ENCODE measurements at places on chromosomes 7 and 10.

DNA sequence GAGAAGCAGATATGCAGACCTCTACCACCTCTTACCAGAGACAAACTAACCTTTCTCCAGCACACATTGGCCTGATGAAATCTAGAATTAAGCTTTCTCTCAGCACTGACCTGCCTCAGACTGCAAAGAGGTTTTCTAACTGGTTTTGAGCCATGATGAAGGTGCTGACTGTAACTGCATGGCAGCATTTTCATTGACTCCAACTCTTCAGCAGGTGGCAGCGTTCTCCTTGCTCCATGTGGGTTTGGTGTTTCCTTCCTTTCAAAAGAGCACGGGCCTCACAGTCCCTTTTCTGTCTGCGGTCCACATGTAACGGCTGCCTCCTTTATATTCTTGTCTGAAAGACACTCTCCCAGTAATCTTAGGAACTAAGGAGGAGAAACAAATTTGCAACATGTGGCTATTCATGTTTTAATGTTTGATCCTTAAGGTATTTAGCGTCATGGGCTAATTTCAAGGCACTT is 12.6 kb downstream of the KLLN start:
- DNase-seq: no peak

GRCh38 chr10:78729800-78730199 is 339.0 kb upstream of the ZMIZ1 start:
- DNase-seq: no peak

- DNase-seq: no peak
These were observed 80.8 kb downstream of the SEC23IP start for GRCh38 chr10:119973281-119973680.

DNA sequence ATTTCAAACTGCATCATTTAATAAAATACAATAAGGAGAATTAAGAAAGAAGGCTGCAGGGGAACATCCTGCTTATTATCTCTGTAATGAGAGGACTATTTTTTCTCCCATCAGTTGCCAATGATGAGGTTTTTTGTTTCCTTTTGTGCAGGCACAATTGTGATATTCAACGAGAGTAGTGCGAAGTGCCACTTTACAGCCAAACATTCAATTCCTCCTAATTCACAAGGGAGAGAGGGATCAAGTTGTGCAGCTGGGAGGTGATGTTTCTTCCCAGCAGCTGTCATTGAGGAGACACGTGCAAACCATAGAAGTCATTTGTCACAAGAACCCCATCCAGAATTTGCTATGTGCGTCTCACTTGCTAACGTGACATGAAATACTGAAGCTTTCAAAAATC is 81.6 kb upstream of the ICA1 start:
- no peak for DNase-seq

All from T-helper 1 cell (primary cell).